Ecto neural progenitor cell (in vitro differentiated cells): ENCODE measurements at places on chromosomes 3 and 15.

- DNase-seq, result no peak
These were observed 76.2 kb upstream of the ADAMTS9 start for GRCh38 chr3:64763980-64764379.

- no peak for DNase-seq
These were observed 35.7 kb upstream of the TMOD3 start for GRCh38 chr15:51793521-51794305.

GRCh38 chr15:31385736-31386135 lies 59.1 kb downstream of the KLF13 start:
- no peak for DNase-seq

- no peak for DNase-seq
These were observed 43.1 kb downstream of the PDE8A start for GRCh38 chr15:85024509-85025336.

DNA sequence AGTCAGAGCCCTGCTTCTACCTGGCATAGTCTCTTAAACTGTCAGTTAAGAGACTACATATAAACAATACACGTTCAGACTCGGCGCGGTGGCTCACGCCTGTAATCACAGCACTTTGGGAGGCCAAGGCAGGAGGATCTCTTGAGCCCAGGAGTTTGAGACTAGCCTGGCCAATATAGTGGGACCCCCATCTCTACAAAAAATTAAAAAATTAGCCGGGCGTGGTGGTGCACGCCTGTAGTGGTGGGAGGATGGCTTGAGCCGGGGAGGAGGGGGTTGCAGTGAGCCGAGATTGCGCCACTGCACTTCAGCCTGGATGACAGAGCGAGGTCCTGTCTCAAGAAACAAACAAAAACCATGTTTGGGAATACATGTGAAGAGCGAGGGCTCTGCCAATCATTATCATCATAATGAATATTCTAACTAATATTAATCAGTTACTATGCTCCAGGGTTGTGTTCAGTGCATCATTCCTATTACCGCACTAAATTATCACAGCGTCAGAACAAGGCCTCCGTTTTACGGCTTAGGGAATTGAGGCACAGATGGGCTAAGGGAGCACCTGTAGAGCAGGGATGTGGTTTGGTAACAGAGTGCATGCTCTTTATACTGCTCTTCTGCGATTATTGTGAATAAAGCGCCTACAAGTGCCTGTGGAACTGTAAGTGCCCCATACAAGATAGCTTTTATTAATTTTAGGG lies 844 bp upstream of the UQCC5 start:
- no peak for DNase-seq

- no peak for DNase-seq
These were observed 101.2 kb upstream of the TP63 start for GRCh38 chr3:189529889-189530471.

DNA sequence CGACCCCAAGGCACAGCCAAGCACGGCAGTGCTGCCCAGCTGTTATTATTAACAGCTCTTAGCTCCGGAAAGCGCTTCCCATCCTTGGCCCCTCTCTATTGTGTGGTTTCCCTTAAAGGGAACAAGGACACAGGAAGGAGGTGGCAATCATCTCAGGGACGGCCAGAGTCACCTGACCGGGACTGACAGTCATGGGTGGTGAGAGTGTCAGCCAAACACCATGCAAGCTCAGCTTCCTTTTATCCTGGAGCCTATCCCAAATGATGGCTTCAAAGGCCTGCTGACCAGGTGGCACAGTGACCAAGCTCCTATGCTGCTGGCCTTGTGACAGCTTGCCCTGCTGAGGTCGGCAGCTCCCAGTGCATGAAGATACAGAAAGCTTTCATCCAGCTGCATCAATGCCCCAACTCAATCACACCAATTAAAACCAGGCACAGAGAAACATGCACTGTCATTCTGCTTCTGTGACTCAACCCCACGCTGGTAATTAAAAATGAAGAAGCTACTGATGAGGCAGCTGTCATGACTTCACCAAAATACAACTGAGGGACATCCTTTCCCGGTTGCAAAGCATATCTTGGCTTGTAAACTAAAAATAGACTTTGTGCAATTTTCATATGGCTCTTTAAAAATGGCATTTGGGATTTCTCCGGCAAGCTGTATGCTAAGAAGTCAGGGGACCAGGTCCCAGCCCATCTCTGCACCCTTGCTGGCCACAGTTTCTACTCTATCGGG lies 34.0 kb downstream of the PCSK6 start:
- DNase-seq, result no peak

- DNase-seq, result no peak
These were observed 136.6 kb upstream of the FHIT start for GRCh38 chr3:61387817-61388216.

- no peak for DNase-seq
These were observed 90.2 kb downstream of the CHSY1 start for GRCh38 chr15:101161656-101162055.

DNA sequence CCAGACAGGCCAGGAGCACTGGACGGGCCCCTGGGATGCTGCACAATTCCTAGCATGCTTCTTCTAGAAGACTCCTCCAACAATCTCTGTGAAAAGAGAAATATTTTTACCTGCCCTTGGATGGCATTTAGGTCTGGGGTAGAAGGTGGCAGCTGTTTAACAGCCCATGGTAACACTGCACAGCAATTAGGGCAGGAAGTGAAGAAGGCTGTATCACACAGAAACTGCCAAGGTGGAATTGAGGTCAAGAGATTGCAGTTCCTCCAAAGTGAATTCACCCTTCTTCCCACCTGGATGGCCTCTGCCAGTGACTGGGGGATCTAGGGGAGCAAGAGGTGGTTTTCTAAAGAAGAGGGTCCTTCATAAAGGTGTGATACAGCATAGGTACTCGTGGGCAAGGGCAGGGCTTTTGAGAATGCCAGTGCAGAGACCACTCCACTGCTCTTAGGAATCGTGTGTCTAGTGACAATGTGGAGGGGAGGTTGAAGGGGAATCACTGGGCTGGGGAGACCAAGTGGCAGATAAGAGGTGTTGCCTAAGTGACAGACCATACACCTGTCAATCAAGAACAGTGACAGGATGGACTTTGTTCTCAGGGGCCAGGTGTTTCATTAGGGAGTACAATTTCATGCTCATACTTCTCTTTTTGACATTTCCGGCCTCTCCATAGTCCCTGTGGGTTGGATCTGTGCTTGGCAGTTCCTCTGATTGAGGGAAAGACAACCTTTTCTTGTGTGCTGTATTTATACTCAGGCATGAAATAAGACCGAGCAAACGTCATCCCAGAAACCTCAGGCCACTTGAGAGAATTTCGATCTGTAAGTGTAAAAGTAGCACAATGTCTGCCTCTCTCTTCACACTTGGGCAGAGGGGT lies 83.5 kb upstream of the BCL6 start:
- no peak for DNase-seq

DNA sequence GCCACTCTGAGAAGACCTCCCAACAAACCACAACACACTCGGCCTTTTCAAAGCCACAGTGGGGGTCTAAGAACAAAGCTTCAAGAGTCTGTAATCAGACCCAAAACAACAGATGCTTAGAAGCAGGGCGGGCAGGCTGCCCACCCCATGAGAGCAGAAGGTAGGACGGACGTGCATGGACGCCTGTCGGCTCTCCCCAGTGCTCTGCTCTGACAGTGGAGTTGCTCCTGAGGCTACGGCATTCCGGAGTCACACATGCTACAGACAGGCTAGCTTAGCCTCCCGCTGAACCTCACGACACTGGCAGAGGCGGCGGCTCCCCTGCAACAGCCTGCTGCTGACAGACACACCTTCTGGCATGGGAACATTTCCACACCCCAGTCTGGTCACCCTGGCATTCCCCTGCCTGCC lies 33.5 kb downstream of the SLCO2A1 start:
- DNase-seq, result no peak

GRCh38 chr3:134393074-134393473 lies 18.8 kb upstream of the AMOTL2 start:
- DNase-seq, result no peak

- no peak for DNase-seq
These were observed 68.2 kb downstream of the RAB11A start for GRCh38 chr15:65937476-65937875.

- peak; percentile 66 for DNase-seq
These were observed 144.4 kb downstream of the DNAJB8 start for GRCh38 chr3:128322030-128323022.

GRCh38 chr15:53869044-53869805 lies 109.0 kb upstream of the UNC13C start:
- no peak for DNase-seq

GRCh38 chr3:36678216-36679013 lies 85.9 kb downstream of the DCLK3 start:
- no peak for DNase-seq

- DNase-seq, result no peak
These were observed 37.9 kb downstream of the RETNLB start for GRCh38 chr3:108719178-108719806.

- DNase-seq, result no peak
These were observed 78.1 kb downstream of the AAGAB start for GRCh38 chr15:67176195-67176971.

- no peak for DNase-seq
These were observed 915.2 kb downstream of the NSUN3 start for GRCh38 chr3:94978084-94978483.

DNA sequence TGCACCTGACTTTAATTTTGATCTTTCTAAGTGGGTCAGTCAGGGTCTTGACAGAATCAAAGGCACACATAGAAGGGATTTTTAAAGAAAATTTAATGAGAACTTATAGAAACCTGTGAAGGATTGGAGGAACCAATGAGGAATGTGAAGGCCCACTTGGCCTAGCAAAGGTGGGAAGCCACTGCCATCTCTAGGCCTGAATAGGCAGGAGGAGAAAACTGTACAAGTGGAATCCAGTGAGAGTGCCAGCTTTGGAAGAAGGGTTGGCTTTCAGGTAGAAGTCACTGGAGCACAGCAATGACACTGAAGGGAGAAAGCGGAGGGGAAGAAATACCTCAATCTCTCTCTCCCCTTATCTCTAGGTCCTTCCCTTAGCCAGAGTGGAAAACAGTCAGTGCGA lies 380.7 kb upstream of the KCNMB2 start:
- DNase-seq, result no peak

GRCh38 chr15:72927451-72927850 lies 124.8 kb upstream of the NEO1 start:
- DNase-seq, result no peak

DNA sequence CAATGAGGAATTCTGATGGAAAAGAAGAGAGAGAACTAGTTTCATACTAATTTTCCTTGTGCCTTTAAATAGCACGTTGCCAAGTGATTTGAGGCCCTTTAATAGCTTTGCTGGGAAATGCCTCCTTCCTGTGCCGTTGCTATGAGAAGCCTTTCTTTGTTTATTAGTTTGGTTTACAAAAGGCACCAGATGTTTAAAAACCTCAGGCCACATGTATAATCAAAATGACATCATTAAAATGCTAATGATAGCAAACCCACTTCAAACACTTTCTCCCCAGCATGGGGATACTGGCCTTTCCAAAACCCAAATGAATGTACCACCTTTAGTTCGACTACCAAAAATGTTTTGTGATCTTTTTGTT lies 50.0 kb upstream of the TBC1D23 start:
- DNase-seq, result no peak

GRCh38 chr15:36529296-36530011 lies 50.0 kb upstream of the CDIN1 start:
- DNase-seq, result no peak

GRCh38 chr3:10623578-10624275 lies 118.3 kb upstream of the ATP2B2 start:
- DNase-seq, result no peak
